SK-N-SH (cell line): ENCODE measurements at places on chromosomes 1 and 21. TPM values are rescaled to one million over a fixed set of nuclear protein-coding genes. Genes with fewer than 3 reads are reported as not detected.

DNA sequence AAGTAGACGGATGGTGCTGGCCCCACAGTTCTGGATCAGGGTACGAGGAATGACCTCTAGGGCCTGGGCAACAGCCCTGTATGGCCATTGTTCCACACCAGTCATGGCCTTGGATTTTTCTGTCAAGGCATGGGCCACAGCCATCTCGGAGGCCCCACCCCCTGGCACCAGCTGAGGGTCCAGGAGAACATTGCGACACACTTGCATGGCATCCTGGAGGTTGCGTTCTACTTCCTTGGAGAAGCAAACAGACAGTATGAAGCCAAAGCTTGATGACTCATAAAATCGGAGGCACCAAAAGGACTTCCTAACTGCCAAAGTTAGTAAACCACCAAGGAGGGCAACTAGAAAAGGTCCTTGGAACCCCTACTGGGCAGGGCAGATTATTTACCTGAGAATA is 11.9 kb upstream of the VHLL start:
- no peak for DNase-seq

GRCh38 chr1:100353071-100353801 is 930 bp downstream of the CDC14A start:
- DNase-seq: peak; percentile 54

DNA sequence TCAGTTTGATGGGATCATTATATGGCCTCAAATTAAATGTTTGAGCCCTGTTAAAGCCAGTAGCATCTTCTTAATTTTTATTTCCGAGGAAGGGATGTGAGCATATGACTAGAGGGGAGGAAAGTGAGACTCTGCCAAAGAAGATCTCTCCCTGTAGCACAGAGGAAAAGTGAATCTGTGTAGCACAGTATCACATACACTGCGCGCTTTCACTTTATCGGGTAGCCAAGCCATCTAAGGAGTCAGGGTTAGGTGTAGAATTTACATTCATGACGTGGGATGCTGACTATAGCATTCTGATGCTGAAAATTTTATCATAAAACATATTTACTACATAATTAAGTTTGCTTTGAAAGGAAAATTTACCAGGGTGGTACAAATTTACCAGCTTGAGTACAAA is 24.0 kb downstream of the LRRC8D start:
- no peak for DNase-seq

GRCh38 chr1:231053493-231054162 is 13.6 kb upstream of the FAM89A start:
- no peak for DNase-seq

DNA sequence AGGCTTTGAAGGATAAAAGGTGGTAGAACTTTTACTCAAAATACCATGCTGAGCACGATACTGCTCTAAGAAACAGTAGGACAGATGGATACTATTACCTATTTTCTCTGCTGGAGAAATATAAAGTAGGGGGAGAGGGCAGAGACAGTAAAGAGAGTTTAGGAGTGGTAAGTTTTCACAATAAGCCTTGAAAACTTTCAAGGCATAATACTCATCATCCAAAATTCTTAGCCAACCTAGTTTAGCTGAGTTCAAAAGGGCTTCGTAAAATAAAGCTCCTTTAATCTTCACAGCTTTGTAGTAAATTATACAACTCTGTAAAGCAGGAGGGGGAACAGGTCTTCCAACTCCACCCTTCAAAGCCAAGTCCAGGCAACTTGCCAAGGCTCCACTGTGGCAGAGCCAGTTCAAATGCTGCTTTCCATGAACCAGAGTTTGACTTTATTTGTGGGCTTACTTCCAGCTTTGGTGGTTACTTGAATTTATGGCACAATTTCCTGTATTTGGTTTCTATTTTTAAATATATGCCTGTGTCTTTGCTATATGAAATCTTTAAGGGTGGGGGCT is 15.5 kb downstream of the TEX38 start:
- no peak for DNase-seq

DNA sequence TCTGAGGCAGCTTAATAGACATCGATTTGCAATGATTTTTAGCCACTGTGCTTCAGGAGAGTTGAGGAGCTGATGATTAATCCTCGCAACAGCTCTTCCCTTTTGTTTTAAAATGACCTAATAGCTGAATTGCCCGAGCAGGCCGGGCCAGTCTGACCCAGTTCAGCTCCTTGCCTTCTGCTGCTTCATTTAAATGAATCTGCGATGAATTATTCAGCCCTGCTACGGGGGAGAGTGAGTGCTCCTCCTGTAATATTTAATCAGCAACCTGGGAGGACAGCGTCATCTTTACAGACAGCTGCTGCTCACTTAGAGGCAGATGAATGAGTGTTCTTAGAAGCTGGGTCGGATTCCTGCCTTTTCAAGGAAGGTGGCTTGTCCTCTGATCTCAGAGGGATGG is 325.1 kb downstream of the CAMTA1 start:
- DNase-seq: no peak

DNA sequence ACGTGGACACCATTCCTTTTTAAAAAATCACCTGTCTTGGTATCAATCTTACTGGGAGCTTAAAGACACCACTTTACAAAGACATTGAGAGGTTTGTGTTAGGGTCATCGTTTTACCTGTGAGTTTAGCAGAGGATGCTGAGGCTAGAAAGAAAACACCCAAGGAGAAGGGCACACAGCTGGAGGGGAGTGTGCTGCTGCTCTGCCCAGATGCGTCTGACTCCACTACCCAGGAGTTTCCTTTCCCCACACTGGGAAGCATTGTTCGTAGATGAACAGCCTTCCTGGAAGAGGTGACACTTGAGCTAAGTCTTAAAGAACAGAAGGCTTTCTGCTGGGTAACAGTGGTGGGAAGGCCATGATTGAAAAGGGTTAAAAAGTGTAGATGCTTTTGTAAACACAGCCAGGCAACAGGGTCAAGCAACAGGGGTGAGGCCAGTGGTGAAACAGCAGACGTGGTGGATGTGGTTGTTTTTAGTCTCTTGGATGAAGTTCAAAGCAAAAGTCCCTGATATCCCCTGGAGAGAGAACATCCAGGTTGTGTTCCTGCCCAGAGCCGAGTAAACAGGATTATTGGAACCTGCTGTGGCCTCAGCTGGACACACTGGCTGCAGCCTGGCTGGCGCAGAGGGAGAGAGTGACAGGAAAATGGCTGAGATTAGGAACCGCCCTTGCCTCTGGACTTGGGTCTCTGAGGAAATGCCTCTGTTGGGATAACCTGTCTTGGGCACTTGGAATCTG is 198.6 kb upstream of the JUN start:
- DNase-seq: peak; percentile 12

- no peak for DNase-seq
These were observed 58.3 kb downstream of the RGS2 start for GRCh38 chr1:192867180-192867579.

DNA sequence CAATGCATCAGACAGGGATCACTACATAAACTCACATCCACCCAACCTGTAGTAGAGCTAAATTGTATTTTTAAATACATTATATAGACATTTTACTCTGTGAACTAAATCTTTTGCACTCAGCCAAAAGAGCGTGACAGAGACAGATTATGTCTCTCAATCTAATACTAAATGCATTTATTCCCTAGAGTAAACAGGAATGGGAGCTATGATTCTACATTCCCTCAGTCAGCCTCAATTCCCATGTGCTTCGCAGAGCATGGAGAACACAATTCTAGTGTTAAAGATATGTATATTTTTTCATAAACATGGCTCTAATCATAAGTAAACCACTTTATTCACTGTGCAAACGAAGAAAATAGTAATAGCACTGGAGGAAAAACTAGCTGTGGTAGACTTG is 16.5 kb downstream of the PIGK start:
- no peak for DNase-seq

- DNase-seq: no peak
These were observed 7.5 kb downstream of the KLHL21 start for GRCh38 chr1:6594977-6595740.

- no peak for DNase-seq
These were observed 474.6 kb upstream of the USP24 start for GRCh38 chr1:55689800-55690199.

GRCh38 chr1:110643879-110644472 is 30.8 kb downstream of the KCNA3 start:
- DNase-seq: no peak

DNA sequence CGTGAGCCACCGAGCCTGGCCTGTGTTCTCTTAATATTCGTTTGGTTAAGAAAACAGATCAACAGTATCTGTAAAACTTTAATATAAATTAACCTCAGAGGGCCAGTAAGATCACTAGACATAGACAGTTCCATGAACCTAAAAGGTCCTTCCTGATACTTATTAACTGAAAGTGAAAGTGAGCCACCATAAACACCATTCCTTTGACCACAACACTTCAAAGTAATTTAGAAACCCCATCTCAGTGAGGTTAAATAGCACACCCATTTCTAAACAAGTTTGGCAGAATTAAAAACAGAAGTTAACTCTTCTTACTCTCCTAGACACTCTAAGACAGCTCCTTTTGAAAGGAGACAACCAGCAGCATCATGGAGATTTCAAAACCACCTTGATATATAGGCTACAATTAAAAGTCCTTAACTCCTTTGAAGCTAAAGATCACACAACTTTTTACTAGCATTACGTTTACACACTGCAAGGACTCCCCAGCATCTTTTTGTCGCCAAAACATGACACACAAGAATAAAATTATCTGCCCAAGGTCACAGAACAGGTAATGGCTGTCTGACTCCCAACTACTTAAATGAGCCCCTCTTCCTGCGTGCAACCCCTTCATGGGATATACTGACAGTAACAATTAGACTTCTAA is 2.2 kb downstream of the RNF19B start:
- no peak for DNase-seq

GRCh38 chr1:22745669-22746585 is 35.3 kb downstream of the EPHB2 start:
- DNase-seq: peak; percentile 69

DNA sequence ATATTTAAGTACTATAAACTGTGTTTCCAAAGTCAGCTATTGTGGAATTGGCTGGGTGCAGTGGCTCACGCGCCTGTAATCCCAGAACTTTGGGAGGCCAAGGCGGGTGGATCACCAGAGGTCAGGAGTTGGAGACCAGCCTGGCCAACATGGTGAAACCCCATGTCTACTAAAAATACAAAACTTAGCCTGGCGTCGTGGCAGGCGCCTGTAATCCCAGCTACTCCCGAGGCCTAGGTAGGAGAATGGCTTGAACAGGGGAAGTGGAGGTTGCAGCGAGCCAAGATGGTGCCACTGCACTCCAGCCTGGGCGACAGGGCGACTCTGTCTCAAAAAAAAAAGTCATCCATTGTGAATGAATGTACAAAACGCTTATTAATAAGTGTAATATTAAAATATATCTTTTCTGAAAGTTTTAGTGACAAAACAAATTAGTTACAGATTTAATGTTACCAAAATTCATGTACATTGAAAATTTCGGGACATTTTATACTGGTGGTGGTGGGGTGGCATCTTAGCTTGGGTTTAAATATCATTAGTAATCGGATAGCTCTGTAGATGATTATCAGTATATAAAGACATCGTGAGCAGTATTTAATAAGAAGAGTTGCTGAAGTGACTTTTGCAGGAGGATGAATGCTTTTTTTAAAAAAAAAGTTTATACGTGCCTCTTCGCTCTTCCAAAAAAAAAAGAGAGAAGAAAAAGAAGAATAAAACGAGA is 503 bp upstream of the SRSF11 start:
- DNase-seq: no peak

GRCh38 chr1:96510391-96510790 is 211.2 kb upstream of the PTBP2 start:
- DNase-seq: no peak

DNA sequence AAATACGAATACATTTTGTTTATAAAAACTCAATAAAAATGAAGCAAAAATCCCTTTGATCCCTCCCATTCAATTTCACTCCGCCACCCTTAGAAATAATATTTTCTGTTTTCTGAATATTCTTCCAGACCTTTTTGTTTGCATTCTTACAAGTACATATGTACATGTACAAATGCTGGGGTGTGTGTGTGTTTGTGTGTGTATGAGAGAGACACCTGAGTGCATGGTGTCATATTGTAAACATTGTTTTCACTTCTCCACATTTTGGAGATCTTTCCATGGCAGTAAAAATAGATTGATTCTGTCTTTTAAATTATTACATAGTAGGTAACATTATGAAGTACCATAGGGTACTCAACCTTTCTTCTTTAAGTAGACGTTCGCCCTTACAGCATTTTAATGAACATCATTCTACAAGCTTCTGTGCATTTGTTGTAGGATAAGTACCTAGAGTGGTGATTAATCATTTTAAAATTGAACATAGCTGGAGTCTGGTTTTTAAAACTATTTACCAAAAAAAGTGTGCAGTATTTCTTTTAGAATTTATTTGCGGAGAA is 1.3 kb upstream of the MPC2 start:
- DNase-seq: no peak

GRCh38 chr1:53600001-53600400 is 139.0 kb downstream of the GLIS1 start:
- no peak for DNase-seq

- DNase-seq: no peak
These were observed 53.1 kb upstream of the RC3H1 start for GRCh38 chr1:174075245-174075692.

DNA sequence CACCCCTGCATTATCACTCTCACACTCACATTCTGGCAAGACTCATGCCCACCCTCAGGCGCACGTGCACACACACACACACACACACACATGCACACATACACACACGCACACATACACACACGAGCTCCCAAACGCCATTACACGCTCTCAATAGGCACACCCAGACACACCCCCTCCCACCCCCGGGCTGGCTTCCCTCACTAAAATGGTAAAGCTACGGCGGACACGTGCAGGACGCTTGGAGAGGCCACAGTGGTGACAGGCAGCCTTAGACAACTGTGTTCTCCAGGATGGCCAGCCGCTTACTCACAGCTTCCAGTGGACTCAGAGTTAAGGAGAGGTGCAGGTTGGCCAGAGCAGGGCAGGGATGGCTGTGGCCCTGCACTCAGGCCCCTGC is 10.1 kb downstream of the MATN1 start:
- DNase-seq: no peak

DNA sequence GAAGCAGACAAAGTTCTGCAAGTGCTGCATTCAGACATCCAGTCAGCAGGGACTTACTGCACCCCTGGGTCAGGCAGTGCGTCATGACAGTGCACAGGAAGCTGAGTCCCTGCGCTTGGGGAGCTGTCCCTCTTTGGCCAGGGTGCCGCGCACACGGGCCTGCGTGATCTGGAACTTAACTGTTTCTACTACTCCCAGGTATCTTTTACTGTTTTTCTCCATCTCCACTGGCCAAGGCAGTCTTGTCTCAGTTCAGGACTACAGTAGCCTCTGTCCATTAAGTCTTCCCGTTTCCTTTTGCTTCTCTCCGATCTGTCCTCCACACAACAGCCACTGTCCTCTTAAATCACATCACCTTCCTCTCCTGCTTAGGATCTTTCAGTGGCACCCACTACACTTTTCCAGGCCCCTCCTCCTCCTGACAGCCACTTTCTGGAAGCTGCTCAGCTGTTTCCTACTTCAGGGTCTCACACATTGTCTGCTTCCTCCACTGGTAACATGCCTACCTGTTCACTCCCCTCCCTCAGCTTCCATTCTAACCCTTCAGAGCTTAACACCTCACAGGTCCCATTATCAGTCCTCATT is 15.9 kb downstream of the ERRFI1 start:
- no peak for DNase-seq

The THEM5 gene
- polyA plus RNA-seq: not detected in 2 replicates

The MTR gene
- 5.4 and 7.3 TPM in 2 replicates for polyA plus RNA-seq

The KCNQ4 gene
- polyA plus RNA-seq: 0.05 and 0.15 TPM in 2 replicates

The RORC gene
- polyA plus RNA-seq: 0.03 TPM in 1 of 2 replicates, not detected in the other

The CD48 gene
- polyA plus RNA-seq: not detected in 2 replicates

The LRRC8B gene
- 3.7 and 5.2 TPM in 2 replicates for polyA plus RNA-seq

The ATP1A2 gene
- 0.07 and 0.10 TPM in 2 replicates for polyA plus RNA-seq

The DCDC2B gene
- polyA plus RNA-seq: not detected in 2 replicates

The IL10 gene
- polyA plus RNA-seq: not detected in 2 replicates
